ENCODE measurements at places on chromosomes 7 and 10.

- DNase-seq, result no peak
Observed at GRCh38 chr10:29794776-29795611, 160.2 kb upstream of the SVIL start.

DNA sequence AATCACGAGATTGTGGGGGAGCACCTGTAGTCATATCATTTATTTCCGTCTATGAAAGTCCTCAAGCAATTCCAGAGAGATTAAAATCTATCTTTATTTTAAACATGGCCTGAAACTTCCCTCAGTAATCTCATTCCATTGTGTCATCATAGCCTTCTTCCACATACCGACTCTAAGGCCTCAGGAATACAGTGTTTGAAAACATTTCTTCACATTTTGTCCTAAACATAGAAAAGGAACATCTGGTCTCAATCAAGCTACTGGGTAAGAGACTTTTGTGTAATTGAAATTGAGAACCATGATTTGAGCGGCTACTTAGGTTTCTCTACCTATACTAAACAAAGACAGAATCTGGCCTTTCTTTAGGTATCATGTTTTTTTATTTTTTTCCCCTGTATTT, 78.0 kb upstream of the ELMO1 start:
- DNase-seq, result no peak

GRCh38 chr7:139618482-139619366, 95.2 kb downstream of the CLEC2L start:
- peak; percentile 21 for DNase-seq

DNA sequence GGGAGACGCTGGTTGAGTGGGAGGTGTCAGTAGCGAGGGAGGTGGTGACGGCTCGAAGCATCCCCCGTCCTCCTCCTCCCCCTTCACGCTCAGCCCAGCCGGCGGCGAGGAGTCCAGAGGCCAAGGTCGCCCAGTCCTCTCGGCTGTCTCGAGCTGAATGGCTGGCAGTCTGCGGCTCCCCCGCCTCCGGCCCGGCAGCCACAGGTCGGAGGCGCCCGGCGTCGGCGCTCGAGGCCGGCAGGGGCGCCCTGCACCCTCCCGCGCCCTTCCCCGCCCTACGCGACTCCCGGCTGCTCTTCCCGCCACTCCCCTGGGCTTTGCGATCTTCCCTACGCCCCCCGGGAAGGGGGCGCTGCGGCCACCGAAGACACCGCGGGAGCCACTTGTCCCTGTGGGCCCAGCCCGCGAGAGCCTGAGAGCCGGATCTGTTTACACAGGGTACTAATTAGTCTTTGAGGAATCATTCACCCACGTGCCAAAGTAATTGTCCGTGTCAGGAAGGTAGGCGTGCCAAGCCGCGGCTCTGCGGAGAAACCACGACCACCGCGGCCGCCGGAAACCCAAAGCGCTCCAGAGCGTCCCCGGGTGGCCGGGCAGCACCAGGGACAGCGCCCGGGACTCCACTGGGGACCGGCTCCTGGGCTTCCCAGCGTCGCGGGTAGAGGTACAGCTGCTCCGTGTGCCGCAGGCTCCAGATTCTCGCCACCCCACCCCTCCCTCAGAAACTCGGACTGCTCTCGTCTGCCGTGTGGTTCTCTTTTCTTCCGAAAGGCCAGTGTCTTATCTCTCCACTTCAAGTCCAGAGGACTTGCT, at the start of gene NXPH1:
TSS of gene NXPH1 (plus strand) at position 133 of the 813 bp plus-strand sequence.
- DNase-seq, result peak; percentile 12

DNA sequence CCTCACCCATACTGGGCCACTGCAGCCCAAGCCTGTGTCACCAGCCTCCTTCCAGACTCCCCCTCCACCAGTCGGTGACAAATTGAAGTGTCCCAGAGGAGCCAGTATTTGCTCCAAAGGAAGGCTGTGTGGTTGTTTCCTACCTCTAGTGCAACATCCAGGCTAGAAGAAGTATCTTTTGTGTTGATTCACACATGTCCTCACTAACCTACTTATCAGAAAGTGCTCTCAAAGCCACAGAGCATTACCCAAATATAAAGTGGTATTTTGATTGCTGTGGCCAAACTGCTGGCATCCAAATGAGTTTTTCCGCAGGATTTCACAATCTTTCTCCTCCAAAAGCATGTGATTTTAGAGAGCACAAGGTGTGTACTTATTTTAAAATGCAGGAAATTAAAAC, 134.8 kb downstream of the CUL2 start:
- no peak for DNase-seq

- DNase-seq, result no peak
Observed at GRCh38 chr10:28036587-28036986, 37.7 kb upstream of the ODAD2 start.

- peak; percentile 13 for DNase-seq
Observed at GRCh38 chr10:7960108-7960507, 94.4 kb upstream of the GATA3 start.

GRCh38 chr7:152975076-152975475, 215.5 kb downstream of the ACTR3B start:
- DNase-seq, result no peak

DNA sequence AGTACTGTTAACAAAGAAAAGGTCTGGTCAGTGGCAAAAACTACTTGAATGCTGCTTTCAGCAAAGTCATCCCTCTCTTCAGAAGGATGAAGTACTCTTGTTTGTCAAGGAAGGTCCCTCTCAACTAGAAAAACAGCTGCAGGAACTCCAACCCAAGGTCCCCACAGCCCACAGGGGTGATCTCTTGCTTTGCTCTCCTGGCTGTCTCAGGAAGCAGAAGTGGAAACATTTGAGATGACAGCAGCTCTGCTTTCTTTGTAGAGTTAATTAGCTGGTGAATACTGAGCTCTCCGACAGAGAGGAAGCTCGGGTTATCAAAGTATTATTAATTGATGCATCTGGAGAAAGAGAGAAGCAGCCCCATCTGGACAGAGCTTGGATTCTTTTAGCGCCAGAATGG, 25.4 kb upstream of the LRGUK start:
- DNase-seq, result no peak

GRCh38 chr7:44621034-44621749, 14.8 kb downstream of the OGDH start:
- no peak for DNase-seq

DNA sequence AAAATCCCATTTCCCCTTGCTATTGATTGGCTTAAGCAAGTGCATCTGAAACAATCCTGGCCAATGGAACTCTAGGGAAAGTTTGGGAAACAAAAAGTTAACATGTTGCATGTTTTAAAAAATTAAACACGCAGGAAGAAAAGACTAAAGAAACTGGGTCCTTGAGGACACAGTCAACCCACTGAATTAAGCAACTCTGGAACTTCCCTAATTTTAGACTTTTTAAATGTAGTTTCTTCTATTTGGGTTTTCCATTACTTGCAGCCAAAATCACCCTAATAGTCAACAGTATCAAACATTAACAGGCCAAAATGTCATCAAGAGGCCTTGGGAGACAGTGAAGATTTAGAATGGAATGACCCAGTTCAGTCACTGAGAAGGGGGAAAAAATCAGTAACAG, 40.6 kb downstream of the OSBPL3 start:
- no peak for DNase-seq
